ENCODE measurements at places on chromosomes 4 and X. TPM values are rescaled to one million over a fixed set of nuclear protein-coding genes. Genes with fewer than 3 reads are reported as not detected.

GRCh38 chr4:104912518-104912917, 234.2 kb upstream of the TET2 start:
- H3K4me3 ChIP-seq, result no peak overlapping the region
- H3K27ac ChIP-seq, result no peak overlapping the region
- DNase-seq, result no peak
- no peaks in the 10 kb centered on the region for H3K36me3 ChIP-seq
- no peaks in the 10 kb centered on the region for H3K27me3 ChIP-seq

- H3K27ac ChIP-seq, result no peak overlapping the region
- no peak overlapping the region for H3K4me3 ChIP-seq
- no peaks in the 10 kb centered on the region for H3K36me3 ChIP-seq
- H3K4me1 ChIP-seq, result peaks cover 23% of the 10 kb centered on the region
- DNase-seq, result no peak
- no peaks in the 10 kb centered on the region for H3K27me3 ChIP-seq
These were observed 15.9 kb downstream of the RELL1 start for GRCh38 chr4:37670249-37670648.

DNA sequence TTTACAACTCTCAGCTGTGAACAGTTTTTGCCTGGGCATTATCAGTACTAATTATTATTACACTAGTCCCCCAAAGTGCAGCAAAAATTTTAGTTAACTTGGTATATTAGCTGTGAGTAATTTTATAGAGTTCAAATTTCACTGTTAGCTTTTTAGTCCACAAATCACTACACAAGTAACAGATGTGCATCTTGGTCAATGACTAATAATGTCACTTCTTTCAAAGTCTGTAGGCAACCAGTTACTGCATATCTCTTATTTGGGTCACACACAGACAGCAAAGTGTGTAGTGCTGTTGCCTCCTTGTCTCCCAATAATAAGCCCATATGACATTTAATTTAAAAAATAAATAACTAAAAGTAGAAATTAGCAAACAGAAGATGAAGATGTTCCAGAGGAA, 159.9 kb downstream of the SCFD2 start:
- H3K36me3 ChIP-seq, result no peaks in the 10 kb centered on the region
- no peaks in the 10 kb centered on the region for H3K27me3 ChIP-seq
- no peak for DNase-seq

GRCh38 chr4:168856312-168856711, 153.7 kb downstream of the CBR4 start:
- peaks cover 9% of the 10 kb centered on the region for H3K36me3 ChIP-seq
- H3K27ac ChIP-seq, result peak overlapping the region; percentile 94
- peaks cover 66% of the 10 kb centered on the region for H3K4me1 ChIP-seq
- no peak overlapping the region for H3K4me3 ChIP-seq
- DNase-seq, result no peak

DNA sequence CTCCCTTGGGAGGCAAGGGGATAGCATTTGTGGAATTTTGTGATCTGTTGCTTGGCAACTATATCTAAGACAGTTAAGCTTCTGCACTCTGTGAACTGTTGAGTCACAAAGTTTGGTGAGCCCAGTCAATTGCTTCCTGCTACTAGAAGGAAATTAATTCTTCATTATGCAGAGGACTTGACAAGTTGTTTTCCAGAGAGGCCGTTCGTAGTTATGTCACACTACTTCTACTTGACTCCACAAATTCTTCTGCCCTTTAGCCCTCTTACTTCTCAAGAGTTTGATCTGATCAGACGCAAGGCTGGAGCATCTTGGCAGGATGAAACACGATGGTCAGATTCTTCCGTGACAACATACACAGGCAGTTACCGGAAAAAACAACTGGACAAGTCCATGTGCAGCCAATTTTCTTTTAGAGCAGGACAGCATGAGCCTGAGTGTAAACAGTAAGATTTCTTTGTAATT, at the start of gene C4orf51:
Gene C4orf51, plus strand, starts transcription at position 156 of the 465 bp plus-strand sequence. Its CDS starts 58 bp downstream, at position 214.
- H3K27me3 ChIP-seq, result no peaks in the 10 kb centered on the region
- no peaks in the 10 kb centered on the region for H3K36me3 ChIP-seq
- H3K4me3 ChIP-seq, result no peak within 1 kb of the TSS
- DNase-seq, result no peak
- peaks cover 19% of the 10 kb centered on the region for H3K4me1 ChIP-seq
- H3K27ac ChIP-seq, result peak within 1 kb of the TSS; percentile 17

- no peak overlapping the region for H3K27ac ChIP-seq
- H3K4me3 ChIP-seq, result no peak overlapping the region
- H3K36me3 ChIP-seq, result no peaks in the 10 kb centered on the region
- no peak for DNase-seq
- H3K4me1 ChIP-seq, result no peaks in the 10 kb centered on the region
These were observed 118.0 kb upstream of the PPARGC1A start for GRCh38 chr4:24007860-24008261.

GRCh38 chr4:22216278-22216677, 267.7 kb upstream of the KCNIP4 start:
- H3K27ac ChIP-seq, result no peak overlapping the region
- H3K4me3 ChIP-seq, result no peak overlapping the region
- H3K4me1 ChIP-seq, result no peaks in the 10 kb centered on the region
- H3K27me3 ChIP-seq, result no peaks in the 10 kb centered on the region
- no peak for DNase-seq

DNA sequence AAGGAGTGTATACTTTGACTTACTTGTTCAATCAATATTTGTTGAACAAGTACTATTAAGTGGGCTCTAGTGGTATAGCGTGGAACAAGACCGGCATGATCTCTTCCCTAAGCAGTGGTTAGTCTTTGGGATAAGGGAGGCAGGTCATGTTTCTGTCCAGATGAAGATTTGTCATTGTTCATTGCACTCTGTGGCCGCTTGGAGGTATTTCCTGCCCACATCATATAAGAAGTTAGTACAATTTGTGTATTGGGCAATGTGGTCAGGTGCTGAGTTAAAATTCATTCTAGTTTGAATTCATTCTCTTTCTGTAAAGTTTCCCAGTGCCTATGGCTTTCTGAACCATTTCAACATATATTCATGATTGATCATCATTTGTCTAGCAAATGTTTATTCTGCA, 101.1 kb upstream of the SHISA3 start:
- no peaks in the 10 kb centered on the region for H3K4me1 ChIP-seq
- no peak overlapping the region for H3K4me3 ChIP-seq
- no peak overlapping the region for H3K27ac ChIP-seq
- H3K27me3 ChIP-seq, result no peaks in the 10 kb centered on the region

- H3K4me1 ChIP-seq, result no peaks in the 10 kb centered on the region
- H3K36me3 ChIP-seq, result no peaks in the 10 kb centered on the region
- DNase-seq, result no peak
- H3K27ac ChIP-seq, result no peak overlapping the region
- no peak overlapping the region for H3K4me3 ChIP-seq
These were observed 937.8 kb downstream of the PCDH7 start for GRCh38 chr4:31657859-31658570.

DNA sequence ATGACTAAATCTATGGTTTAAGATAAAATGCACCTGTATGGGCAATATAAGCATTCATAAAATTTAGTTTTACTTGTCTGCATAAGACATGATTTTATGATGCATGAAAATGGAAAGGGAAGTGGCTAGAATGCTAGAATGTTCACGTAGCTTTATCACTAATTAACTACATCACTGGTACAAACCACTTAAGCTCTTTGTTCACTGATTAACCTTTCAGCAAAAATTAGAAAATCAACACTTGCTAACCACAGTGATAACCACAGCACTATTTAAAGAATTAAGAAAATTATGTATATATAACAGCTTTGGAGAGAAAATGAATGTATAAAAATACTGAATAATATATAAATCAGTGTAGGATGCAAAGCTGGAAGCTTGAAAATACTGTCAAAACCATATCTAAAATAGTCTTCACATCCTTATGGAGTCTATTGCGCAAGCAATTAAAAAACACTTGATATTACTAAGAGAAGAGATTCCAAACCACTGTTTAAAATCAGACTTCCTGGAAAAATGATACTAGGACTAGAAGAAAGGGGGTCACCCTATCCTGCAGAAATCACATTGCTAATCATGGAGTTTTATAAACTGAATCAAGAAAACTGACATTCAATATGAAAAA, 51.9 kb downstream of the EFHC2 start:
- H3K4me3 ChIP-seq, result no peak overlapping the region
- H3K4me1 ChIP-seq, result no peaks in the 10 kb centered on the region
- no peaks in the 10 kb centered on the region for H3K27me3 ChIP-seq
- no peaks in the 10 kb centered on the region for H3K36me3 ChIP-seq
- H3K27ac ChIP-seq, result no peak overlapping the region

GRCh38 chr4:98672583-98673287, 14.3 kb upstream of the TSPAN5 start:
- DNase-seq, result no peak
- no peak overlapping the region for H3K4me3 ChIP-seq
- H3K27ac ChIP-seq, result no peak overlapping the region

DNA sequence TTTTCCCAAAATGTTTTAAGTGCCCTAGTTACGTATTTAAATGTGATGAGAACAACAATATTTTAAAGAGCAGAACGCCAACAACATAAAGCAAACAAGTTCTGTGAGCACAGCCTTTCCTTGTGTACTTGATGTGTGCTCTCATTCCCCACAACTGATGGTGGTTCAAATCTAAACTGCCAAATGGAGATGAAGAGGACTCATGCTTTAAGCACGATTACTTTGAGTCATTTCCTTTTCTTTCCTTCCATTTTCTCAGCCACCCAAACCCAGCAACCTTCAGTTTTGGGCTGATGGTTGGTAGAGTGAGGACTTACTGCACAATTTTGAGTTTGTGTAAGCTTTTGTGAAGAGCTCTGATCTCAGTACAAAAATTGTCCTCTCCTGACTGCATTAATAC, 1.7 kb downstream of the NSD2 start:
- no peaks in the 10 kb centered on the region for H3K27me3 ChIP-seq
- H3K36me3 ChIP-seq, result no peaks in the 10 kb centered on the region
- DNase-seq, result no peak
- H3K4me1 ChIP-seq, result peaks cover 22% of the 10 kb centered on the region
- peak overlapping the region; percentile 25 for H3K27ac ChIP-seq
- peak overlapping the region; percentile 92 for H3K4me3 ChIP-seq

GRCh38 chr4:147732518-147733235, 789 bp downstream of the ARHGAP10 start:
- H3K4me3 ChIP-seq, result peak overlapping the region; percentile 94
- peaks cover 24% of the 10 kb centered on the region for H3K4me1 ChIP-seq
- H3K27me3 ChIP-seq, result no peaks in the 10 kb centered on the region
- DNase-seq, result no peak

GRCh38 chrX:12973561-12974304, 1.2 kb upstream of the TMSB4X start:
- no peaks in the 10 kb centered on the region for H3K36me3 ChIP-seq
- peak overlapping the region; percentile 99 for H3K27ac ChIP-seq
- peak overlapping the region; percentile 96 for H3K4me3 ChIP-seq
- no peak for DNase-seq
- H3K27me3 ChIP-seq, result no peaks in the 10 kb centered on the region
- H3K4me1 ChIP-seq, result peaks cover 6% of the 10 kb centered on the region

GRCh38 chrX:35787867-35788266, 10.3 kb upstream of the MAGEB16 start:
- no peak overlapping the region for H3K27ac ChIP-seq
- H3K4me1 ChIP-seq, result no peaks in the 10 kb centered on the region
- no peak overlapping the region for H3K4me3 ChIP-seq

Gene ABHD18
- total RNA-seq, result 17.0 TPM

Gene STARD8
- total RNA-seq, result 19.8 TPM

Gene NEUROG2
- not detected for total RNA-seq

Gene PNMA6A
- total RNA-seq, result 8.1 TPM

Gene TMEM185A
- total RNA-seq, result 17.6 TPM

Gene GJB1
- total RNA-seq, result not detected

Gene CENPVL2
- not detected for total RNA-seq

Gene DCAF4L1
- 0.14 TPM for total RNA-seq

Gene FAT4
- 83.7 TPM for total RNA-seq

Gene NPY1R
- 35.4 TPM for total RNA-seq

Gene CCDC110
- 0.35 TPM for total RNA-seq

Gene FGF2
- 50.2 TPM for total RNA-seq

Gene SOWAHD
- total RNA-seq, result not detected

Gene EDNRA
- total RNA-seq, result 10.8 TPM

Gene SLC9A6
- total RNA-seq, result 13.9 TPM

Gene NOX1
- total RNA-seq, result not detected

Gene CAMK2D
- total RNA-seq, result 50.6 TPM

Gene BANK1
- 1.1 TPM for total RNA-seq

Gene SMIM10
- total RNA-seq, result 14.6 TPM

Gene MTMR8
- total RNA-seq, result 3.5 TPM

Gene HPRT1
- total RNA-seq, result 3.1 TPM
